ENCODE measurements at places on chromosomes 1 and 21.

- no peak for DNase-seq
Measured at GRCh38 chr1:1881727-1882126, 9.2 kb downstream of the GNB1 start.

- DNase-seq: no peak
Measured at GRCh38 chr1:80910426-80910825, 890.3 kb upstream of the ADGRL2 start.

DNA sequence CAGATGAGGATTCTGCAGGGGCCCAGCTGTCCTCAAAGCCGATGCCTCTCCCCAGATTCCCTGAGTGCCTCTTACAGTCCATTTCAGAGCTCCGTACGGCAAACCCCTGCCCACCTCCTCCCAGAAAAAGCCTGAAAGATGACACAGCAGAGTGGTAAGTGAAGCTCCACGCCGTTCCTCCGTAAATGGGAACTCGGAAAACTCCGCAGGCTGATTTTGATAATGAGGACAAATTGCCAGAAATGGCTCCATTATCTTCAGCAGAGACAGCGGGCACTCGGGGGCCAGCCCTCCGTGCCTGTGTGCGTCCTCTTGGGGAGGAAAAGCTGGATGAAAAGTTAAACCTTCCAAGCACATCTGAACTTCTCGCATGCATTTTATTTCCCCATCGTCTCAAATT, 81.1 kb downstream of the NPHP4 start:
- no peak for DNase-seq

DNA sequence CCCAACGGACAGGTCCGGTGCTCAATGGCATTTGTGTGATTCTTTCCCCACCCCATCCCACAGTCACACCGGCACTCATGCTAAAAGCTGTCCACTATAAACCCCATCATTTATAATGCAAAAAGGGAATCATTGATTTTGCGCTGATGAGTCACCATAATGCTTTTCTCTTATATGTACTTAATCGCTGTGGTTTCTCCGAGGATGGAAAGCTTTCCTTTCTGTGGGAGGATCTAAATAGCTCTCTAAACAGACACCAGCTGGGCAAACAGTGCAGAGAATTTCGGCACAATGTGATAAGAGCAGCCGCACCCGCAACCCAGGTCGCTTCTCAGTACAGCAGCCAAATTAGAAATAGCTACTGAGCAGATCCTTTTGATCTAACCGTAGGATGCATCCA, 85.6 kb downstream of the SETD4 start:
- DNase-seq: no peak

GRCh38 chr1:82775406-82776000, 974.8 kb downstream of the ADGRL2 start:
- peak; percentile 40 for DNase-seq

DNA sequence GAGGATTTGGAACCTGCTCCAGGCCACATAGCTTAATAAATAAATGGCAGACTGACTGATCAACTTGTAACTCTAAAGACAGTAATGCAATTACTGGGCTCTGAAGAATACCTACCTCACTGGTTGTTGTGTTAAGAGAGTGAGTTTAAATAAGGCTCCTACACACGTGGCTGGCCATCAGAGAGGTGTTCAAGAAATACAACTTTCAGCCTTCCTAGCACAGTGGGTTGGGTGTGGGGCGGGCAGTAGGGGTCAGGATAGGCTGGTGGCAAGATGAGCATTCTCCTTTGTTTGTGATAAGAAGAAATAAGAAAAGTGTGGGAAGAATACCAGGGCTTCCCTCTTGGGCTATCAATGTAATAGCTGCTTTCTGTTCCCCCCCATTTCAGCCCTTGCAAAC, 151.3 kb downstream of the DAB1 start:
- DNase-seq: no peak

DNA sequence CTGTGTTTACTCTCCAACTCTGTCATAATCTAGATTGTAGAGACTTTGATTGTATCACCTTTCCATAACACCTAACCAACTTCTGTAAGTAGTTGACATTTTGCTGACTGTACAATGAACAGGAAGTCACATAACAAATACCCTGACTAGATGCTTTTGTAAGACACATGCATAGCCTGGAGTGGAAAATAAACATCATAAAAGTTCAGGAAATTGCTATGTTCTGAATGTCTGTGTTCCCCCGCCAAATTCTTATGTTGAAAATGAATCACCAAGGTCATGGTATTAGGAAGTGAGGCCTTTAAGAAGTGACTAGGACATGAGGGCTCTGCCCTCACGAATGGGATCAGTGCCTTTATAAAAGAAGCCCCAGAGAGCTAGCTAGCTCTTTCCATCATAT, 40.4 kb upstream of the ZSWIM5 start:
- no peak for DNase-seq

DNA sequence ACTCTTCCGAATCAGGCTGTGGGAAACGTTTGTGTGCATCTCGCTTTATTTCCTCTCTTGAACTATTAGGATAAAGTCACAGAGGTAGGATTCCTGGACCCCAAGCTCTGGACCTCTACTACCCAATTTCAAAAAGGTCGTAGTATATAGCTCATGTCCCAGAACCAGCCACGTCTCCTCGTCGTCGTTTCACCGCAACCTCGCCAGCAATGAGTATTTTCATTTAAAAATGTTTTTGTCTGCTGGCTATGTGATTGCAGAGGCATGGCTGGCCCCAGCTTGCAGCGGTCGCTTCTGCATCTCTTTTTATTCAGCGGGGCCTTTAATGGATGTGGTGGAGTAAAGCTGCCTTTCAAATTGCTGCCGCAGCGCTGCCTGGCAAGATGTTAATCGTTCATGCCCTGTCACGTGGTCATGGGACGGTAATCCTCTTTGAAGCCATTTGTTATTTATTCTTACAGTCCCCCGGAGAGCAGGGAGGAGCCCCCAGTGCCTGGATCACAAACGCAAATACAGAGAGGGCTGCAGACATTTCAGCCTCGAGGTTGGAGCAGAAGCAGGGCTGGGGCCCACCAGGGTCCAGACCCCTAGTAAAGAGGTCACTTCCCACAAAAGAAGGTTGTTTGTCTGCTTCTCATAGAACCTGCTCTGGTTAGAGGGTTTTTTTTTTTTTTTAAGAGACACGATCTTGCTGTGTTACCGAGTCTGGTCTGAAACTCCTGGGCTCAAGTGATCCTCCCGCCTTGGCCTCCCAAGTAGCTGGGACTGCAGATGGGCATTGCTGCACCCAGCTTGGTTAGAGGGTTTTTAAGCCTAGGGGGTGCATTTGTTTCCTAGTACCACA, 11.6 kb upstream of the NPHP4 start:
- no peak for DNase-seq

DNA sequence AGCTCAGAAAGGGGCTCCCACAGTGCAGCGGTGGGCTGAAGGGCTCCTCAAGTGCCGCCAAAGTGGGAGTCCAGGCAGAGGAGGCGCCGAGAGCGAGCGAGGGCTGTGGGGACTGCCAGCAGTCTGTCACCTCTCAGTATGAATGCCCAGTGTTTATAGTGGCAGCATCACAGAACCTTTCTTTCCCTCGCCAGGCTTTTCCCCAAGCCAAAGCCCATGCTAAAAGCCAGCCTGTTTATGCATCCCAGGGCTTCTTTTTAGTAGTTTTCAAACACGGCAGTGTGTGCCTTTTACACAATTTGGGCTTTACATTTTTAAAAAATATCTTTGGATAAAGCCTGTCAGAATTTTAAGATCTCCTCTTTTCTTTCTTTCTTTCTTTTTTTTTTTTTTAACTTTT, 70.6 kb downstream of the CENPF start:
- DNase-seq: no peak

GRCh38 chr1:35650416-35650815, 9.1 kb upstream of the PSMB2 start:
- DNase-seq: no peak

GRCh38 chr1:164651351-164651951, 92.5 kb downstream of the PBX1 start:
- DNase-seq: peak; percentile 64

- no peak for DNase-seq
Measured at GRCh38 chr21:43808367-43808766, 19.0 kb downstream of the RRP1 start.

GRCh38 chr1:107633596-107633995, 331.4 kb downstream of the VAV3 start:
- peak; percentile 75 for DNase-seq

DNA sequence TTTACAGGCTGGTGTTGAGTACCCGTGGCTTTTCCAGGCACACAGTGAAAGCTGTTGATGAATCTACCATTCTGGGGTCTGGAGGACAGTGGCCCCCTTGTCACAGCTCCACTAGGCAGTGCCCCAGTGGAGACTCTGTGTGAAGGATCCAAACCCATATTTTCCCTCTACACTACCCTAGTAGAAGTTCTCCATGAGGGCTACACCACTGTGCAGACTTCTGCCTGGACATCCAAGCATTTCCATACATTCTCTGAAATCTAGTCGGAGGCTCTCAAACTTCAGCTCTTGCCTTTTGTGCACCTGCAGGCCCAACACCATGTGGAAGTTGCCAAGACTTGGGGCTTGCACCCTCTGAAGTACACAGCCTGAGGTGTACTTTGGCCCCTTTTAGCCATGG, 227.8 kb downstream of the BACH1 start:
- no peak for DNase-seq

DNA sequence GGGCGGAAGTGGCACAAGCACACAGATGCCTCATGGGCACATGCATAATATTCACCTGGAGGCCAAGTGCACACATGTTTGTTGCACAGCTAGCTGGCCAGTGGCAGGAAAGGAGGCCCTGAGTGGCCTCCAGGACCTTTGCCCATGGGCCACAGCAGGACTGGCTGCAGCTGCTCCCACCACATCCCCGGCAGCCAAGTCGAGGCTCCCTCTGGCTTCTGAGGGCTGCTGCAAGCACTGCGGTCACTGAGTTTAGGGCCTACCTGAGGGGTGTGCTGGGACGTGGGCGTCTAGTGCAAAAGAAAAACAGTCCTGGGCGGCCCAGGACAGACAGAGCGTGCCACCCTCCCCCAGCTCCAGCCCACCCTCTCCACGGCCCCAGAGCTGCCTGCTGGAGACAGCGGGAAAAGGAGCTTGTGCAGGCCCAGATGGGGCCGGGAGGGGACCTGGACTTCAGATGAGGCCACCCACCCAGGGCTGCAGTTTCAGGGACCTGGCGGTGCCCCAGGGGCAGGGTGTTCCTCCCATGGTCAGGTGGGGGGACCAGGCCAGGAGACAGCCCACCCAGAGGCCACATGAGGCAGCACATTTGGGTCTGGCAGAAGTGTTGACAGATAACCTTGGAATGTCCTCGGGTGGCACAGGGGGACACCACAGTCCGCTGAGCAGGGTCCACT, 265.9 kb upstream of the VAMP3 start:
- DNase-seq: no peak

GRCh38 chr1:17184161-17184665, 20.7 kb upstream of the PADI1 start:
- DNase-seq: no peak

DNA sequence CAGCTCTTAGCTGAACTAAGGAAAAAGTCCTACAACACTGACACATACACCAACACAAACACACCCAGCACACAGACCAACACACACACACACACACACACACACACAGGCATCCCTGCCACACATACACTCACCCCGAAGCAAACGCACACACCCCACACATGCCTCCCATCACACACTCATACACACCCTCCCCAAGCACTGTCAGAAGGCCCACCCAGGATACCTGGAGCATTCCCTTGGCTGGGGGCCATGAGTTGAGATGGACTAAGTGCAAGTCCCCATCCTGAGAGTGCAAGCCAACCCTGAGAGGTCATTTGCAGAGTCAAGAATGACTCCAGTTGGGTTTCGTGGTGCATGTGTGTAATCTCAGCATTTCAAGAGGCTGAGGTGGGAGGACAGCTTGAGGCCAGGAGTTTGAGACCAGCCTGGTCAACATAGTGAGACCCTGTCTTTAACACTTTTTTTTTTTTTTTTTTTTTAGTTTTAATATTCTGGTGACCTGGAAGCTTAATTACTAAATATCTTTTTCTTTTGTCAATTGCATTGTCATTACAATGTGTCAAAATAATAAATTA, 117.3 kb downstream of the RHOU start:
- DNase-seq: no peak

DNA sequence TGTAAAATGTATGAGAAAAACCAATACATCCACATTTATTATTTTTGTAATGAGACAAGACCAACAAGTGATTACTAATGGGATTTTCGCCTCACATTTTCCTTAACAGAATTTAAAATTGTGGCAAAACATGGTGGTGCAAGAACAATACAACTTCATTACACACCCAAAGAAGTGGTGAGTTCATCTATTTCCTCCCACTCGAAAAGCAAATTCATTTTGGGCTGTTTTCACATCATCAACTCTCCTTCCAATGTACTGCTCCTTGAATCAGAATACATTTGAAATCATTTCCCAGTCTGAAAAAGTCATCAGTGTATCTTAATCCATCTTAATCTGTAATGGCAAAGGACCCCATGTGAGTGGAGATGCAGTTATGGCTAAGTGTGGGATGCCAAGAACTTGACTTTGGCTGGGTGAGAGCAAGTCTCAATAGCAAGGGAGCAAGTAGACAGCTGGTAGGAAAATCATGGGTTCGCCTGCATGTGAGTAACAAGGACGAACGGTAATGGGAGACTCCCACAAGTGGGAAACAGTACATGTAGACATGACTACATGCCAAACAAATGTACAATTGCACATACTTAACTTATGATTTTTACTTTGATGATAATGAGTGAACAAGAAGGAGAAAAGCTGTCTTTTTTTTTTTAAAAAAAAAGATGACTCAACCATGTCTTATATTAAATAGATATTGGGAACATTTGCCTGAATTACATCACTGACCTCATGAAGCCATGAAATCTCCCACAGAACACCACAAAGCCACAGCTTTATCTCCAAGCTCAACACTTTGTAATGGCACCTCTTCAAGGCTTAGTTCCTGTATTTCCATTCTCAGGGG, 46.0 kb downstream of the RUNX1 start:
- peak; percentile 88 for DNase-seq

DNA sequence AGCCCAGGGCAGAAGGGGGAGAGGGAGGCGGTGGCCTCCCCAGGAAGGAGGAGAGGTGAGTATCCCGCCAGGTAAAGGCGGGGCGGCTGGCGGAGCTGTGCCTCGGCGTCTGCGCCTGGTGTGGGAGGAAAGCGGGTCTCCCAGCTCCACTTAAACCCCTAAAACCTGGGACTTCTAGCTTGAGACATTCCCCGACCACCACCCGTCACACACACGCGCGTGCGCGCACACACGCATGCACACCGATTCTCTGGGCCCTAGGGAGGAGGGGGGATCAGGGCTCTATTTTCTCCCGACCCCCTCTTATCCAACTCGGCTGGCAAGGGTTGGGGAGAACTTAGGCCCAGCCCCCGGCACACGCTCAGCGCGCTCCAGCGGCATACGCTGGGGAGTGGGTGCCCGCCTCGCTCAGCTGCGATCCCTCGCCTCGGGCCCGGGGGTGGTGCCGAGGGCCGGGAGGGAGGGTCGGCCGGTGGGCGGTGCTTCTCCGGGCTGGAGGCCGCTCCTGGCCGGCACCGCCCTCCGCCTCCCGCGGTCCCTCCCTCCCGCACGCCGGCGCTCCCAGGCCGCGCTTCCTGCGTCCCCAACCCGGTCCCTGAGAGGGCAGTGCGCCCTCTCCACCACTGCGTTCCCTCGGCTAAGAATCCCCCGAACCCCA, at the start of gene TMEM51:
TSS of gene TMEM51 (plus strand) at position 564 of the 658 bp plus-strand sequence. CDS start 61,341 bp downstream, outside the sequence.
- DNase-seq: peak; percentile 60

All from hematopoietic multipotent progenitor cell treated with erythropoietin and hydrocortisone succinate and interleukin-3 and kit ligand, for 4 days (in vitro differentiated cells).